ENCODE measurements at places on chromosomes 16 and 17. TPM values are rescaled to one million over a fixed set of nuclear protein-coding genes. Genes with fewer than 3 reads are reported as not detected.

DNA sequence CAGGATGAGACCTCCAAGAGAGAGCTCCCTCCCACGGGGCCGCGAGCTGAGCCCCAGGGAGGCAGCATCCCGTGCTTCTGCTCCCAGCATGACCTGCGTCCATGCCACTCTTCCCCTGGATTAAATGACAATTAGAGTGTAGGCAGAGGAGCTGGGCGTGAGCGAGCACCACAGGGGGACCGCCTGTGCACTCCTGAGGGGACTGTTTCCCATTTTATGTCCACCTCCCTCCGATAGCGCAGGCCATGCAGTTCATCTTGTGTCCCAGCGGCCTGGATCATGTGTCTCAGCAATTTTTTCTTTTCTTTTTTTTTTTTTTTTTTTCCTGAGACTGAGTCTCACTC lies 5.8 kb upstream of the IL17C start:
- DNase-seq: no peak

Gene NPIPB6
- total RNA-seq: 0.07 TPM

Gene MT4
- total RNA-seq: not detected

Gene PRDM7
- total RNA-seq: not detected

Gene FNDC8
- not detected for total RNA-seq

Gene HSBP1
- total RNA-seq: 119 TPM
